ENCODE measurements at places on chromosomes 2 and 18.

DNA sequence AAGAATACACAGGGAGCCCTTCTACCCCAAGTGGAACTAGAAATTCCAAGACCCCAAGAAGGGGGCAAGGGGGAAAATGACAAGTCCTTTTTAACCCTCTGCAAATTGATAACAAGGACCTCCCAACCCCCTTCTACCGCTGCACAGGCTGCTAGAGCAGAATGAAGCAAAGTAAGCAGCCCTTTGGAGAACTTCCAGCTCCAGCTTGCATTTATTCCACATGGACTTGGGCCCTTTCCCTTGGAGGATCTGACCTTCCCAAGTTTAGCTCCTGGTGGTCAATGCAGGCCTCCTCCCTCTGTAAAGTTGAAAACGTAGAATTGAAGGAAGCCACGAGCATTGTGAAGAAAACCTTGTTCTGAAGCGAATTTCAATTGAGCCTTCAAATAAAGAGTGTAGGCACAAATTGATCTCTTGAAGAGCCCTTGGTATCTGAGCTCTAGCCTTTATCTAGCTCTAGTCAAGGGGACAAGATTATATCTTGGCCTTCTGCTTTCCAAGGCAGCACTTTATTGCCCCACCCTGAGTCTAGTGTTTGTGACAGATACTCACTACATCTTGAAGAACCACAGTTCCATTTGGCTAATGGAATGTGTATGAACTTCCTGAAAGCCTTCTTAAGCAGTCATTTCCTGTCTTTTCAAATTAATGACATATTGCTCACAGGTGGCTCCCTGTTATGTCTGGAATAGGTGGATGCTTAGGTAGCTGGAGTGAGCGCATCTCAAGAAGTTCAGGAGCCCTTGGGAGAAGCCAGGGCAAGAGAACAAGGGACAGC, 37.2 kb downstream of the SLC14A2 start:
- DNase-seq = no peak

GRCh38 chr18:2526329-2526728, 45.0 kb downstream of the METTL4 start:
- DNase-seq = no peak

- no peak for DNase-seq
Measured at GRCh38 chr2:210686401-210686800, 130.0 kb downstream of the CPS1 start.

- DNase-seq = peak; percentile 82
Measured at GRCh38 chr2:5164776-5165525, 527.2 kb upstream of the SOX11 start.

DNA sequence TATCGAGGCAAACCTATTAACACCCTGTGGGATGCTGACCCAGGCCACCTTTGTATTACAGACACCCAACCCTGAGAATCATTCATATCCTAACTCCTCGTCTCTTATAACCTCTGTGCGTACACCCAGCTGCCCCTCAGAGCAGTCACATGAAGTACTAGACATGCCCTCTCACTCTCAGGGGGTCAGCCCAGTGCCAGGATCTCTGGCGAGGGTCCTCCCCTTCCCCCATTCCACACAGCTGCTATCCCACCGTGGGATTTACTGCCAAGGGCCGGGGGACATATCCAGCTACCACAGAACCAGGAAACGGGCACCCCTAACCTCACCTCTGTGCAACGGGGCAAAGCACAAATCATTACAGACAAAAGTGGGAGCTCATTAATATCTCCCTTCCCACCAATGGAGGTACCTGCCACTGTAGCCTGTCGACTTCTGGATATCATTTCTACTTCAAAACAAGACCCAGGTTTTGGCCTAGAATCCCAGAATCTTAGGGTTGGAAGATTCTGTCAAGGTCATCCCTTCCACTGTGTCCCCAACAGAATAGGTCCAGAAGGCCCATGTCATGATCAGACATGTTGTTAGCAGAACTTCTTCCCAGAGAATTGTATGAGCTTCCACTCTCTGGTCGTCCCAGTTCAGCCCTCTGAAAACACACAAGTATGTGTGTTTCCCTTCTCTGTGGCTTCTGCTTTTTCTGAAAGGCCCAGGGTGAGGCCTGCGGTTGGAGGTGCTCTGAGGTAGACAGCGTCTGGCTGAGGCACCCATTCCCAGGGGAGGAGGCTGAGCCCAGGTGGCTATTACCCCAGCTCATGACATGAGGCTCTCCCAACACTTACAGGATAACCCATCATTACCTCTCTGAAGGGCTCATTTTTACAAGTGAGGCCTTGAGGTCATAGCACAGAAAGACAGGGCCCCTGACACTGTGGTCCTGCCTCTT, 1.7 kb downstream of the TMBIM1 start:
- DNase-seq = no peak

DNA sequence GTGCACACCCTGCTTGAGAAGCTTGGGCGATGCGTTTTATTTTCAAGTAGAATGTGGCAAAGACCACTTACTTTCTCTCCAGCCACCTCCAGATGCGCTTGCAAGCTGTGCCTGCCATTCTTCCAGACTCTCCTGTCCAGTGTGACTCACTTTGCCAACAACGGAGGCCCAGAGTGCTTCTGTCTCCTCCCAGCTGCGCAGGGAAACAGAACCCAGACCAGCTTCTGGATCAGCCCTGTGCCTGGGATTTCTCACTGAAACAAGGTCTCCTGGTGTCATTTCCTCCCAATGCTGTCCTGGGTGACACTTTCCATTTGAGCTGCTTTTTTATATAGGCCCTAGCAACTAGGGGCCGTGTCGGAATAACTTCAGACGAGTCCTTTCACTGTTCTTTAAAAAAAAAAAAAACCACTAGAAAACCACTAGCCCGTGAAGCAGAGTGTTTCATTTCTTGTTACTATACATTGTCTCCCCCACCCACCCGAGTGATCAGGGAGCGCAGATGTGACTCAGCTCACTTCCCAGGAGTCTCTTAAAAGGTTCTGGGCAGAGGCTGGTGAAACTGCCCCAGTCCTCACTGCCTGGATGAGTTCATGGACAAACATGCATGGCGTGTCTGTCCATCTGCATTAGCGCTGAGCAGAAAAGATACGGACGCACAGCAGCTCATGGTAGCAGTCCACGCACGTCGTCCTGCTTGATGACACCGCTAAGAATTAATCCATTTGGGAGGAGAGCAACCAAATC, 25.3 kb upstream of the RPL31 start:
- no peak for DNase-seq

DNA sequence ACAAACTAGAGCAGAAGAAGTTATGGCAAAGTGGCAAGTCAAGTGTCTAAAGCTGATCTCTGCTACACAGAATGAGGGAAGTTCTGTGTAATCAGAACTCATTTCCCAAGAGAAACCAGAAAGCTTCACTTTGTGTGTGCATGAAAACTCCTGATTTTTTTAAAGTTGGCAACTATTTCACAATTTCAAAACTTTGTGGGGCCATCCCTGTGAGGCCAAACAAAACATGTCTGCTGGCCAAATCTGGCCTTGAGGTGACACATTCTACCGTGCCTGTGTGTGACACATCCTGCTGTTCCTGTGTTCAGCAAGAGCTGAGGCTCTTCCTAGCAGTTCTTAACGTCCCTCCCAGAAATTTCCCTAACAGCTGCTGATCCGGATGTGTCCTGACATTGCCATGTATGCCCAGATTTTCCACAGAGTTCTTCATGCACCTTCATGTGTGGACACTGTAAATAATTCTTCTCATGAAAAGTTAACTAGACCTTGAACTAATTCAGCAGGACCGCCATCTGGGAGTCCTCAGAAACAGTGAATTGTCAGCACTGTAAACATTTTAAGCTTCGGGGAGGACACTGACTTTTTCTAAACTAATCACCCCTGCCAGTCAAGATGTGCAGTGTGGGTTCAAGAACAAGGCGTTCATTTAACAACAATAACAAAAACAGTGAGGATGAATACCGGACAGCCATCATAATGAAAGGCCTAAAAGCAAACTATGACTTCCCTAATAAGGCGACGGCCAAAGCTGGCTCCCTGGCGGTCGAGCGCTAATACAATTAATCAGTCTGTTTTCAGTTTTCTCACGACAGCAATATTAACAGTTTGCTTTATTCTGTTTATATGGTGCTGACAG, 99.0 kb downstream of the PLEKHM3 start:
- peak; percentile 84 for DNase-seq

DNA sequence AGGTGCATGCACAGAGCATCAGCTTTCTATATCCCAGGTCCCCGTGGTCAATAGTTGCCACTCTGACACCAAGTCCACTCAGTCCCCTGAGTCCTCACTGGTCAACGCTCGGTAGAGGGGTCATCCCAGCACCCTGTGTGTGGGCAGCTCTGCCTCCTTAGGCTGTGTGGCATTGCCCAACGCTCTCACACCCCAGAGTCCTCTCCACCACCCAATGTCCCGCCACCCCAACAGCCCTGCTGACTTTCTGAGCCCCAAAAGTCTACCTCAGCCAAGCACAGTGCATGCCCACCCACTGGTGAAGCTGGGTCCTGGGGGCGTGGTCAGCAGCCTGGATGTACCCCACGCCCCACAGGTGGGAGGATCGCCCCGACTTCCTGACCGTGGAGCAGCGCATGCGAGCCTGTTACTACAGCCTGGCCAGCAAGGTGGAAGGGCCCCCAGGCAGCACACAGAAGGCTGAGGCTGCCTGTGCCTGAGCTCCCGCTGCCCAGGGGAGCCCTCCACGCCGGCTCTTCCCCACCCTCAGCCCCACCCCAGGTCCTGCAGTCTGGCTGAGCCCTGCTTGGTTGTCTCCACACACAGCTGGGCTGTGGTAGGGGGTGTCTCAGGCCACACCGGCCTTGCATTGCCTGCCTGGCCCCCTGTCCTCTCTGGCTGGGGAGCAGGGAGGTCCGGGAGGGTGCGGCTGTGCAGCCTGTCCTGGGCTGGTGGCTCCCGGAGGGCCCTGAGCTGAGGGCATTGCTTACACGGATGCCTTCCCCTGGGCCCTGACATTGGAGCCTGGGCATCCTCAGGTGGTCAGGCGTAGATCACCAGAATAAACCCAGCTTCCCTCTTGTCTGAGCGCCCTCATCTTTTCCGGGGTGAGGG, 25.9 kb downstream of the ZAP70 start:
- no peak for DNase-seq

DNA sequence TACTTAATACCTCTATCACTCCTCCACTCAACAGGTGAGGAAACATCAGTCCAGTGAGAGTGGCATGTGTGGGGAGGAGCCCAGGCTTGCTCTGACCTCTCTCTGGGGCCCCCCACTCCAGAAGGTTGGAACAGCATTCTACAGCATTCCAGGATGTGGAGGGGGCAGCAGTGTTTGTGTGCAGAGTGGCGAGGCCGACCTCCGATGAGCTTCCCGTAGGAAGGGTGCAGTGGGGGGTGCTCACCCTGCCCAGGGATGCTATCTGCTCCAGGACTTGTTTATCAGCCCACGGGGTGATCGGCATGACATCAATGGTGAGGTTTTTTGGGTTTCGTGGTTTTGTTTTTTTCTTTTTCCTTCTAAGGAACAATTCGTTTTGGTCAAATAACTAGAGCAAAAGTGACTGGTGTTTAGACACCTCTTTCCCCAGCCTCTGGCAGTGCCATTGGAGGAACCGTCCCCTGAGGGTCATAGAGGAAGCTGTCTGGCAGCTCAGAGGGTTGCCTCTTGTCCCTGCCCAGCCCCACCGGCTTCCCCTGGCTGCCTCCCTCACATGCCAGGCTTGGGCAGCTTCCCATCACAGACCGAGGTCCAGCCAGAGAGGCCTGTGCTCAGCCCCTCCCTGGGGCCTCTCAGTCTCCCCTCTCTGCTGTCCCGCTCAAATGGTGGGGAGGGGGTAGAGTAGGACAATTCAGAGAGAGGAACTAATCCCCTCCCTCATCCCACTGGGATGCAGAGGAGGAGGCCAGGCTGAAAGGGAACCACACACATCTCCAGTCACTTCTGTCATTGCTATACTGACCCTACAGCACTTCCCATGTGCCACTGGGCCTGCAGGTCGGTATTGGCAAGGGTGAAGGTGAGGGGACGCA, 96.5 kb downstream of the ZFP36L2 start:
- no peak for DNase-seq

GRCh38 chr2:215504547-215504946, 68.7 kb upstream of the FN1 start:
- no peak for DNase-seq

DNA sequence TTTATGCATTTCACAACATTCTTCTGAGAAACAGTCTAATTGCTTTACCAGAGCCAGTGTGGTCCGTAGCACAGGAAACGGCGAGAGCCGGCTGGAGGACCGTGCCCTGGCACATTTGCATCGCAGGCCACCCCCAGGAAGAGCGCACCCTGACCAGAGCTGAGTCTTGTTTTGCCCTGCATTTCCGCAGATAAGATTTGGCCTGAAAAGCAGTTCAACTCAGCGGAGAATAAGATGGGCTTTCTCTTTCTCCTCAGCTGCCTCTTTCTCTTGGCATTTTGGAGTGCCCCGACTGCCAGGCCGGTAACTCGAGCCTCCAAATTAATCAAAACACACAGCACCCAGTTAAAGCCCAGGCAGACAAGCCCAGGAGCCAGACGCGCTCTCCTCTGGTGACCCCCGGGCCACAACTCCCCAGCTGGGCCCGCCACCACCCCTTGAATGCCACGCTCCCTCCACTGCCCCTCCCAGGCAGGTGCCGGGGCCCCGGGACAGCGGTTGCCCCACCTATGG, 464 bp downstream of the COL4A4 start:
- DNase-seq = peak; percentile 16

DNA sequence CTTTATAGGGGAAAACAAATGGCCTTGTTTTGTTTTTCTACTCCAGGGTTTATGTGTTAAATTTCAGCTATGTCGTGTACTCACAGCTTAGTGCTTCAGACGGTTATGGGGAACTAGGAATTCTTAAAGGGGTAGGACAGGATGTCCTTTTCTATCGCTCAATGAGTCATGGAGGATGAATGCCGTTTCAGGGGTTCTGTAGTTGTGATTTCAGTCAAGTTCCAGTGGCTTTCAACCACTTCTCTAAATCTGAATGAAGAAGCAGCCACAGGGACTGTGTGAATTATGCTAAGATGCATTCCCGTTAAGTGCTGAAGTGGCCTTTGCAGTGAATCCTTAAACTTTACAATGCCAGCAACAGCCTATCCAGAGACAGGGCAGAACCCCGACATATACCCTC, 1231.7 kb upstream of the ZEB2 start:
- DNase-seq = peak; percentile 67

DNA sequence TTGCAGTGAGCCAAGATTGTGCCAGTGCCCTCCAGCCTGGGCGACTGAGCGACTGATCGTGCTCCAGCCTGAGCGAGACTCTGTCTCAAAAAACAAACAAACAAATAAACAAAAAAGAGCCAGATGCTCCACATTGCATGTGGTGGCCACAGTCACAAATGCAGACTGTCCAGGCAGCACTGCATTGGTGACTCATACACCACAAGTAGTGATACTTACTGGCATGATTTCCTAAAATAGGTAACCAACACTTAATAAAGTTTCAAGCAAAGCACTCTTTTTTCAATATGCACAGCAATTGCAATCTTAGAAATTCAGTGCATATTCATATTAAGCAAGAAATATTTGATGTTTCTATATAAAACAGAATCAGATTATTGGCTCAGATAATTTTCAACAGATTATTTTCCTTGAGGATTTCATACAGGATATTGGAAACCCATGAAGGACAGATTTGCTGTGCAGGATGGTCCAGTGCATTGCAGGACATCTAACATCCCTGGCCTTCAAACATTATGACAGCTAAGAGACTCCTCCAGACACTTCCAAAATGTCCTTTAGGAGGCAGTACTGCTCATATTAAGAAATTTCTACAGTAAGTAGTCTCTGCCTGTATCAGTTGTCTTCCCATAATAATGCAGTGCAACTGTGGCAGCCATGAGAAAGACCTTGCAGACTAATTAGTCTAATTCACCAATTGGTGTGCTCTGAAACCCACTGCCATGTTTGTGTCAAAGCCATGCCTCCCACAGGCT, 10.5 kb upstream of the SLC1A4 start:
- peak; percentile 45 for DNase-seq
